ENCODE measurements at places on chromosomes 7 and 10.

- no peak for DNase-seq
Measured at GRCh38 chr10:34104829-34105572, 710.1 kb downstream of the PARD3 start.

- no peak for DNase-seq
Measured at GRCh38 chr10:72218325-72218724, 2.2 kb upstream of the ASCC1 start.

DNA sequence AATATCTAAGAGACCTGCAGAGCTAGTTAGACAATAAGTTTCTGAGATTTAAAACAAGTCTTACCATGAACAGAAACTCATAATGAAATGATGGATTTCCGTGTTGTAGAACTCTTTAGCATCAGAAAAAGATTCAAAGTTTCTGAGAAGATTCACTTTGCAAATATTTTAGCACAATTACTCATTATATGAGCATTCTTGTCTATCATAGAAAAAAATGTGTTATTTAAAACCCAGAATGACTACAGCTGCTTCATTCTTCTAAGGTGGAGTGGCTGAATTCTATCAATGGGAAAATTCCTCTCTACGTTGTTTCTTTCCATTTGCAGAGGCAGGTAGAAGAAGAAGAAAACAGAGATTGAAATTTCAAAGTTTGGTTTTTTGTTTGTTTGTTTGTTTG, 21.0 kb upstream of the RALA start:
- no peak for DNase-seq

- peak; percentile 30 for DNase-seq
Measured at GRCh38 chr10:15141136-15142054, 27.1 kb downstream of the NMT2 start.

DNA sequence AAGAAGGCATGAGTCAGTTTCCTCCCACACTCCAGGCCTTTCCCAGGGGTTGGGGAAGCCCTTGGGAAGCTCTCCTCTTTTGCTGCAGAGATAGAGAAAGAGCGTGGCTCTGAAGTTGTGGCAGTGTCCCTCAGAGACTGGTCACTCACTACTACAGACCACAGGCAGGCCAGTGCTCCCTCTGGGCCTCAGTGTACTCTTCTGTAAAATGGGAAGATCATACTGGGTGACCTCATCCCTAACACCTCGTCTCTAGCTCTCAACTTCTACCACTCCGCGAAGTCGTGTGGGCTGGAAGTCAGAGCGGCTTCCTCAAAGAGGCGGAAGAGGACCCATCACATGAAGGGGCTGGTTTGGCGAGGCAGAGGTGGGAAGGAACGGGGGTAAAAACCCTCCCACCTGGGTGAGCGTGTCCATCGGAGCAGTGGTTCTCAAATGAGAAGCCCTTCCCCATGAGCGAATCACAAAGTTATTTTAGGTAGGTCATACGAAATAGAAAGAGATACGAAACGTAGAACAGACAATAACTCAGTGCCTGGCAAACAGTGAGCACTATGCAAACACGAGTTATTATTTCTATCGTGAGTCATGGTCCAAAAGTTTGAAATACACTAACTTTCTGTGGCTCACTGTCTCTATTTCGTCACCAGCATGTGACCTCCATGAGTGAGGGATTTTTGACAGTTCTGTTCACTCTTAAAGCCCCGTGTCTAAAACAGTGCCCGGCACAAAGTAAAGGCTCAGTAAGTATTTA, 32.7 kb downstream of the PRKAG2 start:
- DNase-seq = no peak

DNA sequence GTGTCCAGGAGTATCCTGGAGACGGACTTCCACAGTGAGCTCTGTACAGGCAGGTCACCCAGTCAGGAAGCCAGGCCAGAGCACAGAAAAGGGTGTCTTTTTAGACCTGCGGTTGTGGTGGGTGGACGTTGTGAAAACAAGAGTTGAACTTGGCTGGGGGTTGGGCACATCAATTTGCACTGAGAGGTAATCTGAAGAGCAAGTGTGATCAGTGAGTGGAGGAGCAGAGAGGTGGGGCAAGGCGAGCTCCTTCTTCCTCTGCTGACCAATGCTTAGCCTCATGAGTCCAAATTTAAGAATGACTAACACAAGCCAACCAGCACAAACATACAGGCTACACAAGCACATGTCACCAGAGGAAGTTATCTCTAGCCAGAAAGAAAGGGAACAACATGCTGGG, 310.8 kb downstream of the TCERG1L start:
- DNase-seq = no peak

GRCh38 chr10:113476191-113476590, 76.7 kb upstream of the HABP2 start:
- DNase-seq = no peak

- no peak for DNase-seq
Measured at GRCh38 chr7:32958046-32959025, 1.1 kb downstream of the FKBP9 start.

GRCh38 chr10:119315128-119316001, 108.0 kb downstream of the GRK5 start:
- no peak for DNase-seq

- DNase-seq = no peak
Measured at GRCh38 chr7:42227541-42227935, 9.5 kb downstream of the GLI3 start.

- DNase-seq = peak; percentile 63
Measured at GRCh38 chr7:137343281-137343841, at the start of gene PTN. Gene PTN, minus strand, starts transcription at chr7:137343733. Its CDS starts 88,760 bp downstream, at chr7:137254973.

GRCh38 chr7:136717910-136718557, 150.4 kb upstream of the CHRM2 start:
- DNase-seq = no peak

GRCh38 chr7:144908943-144909556, 73.2 kb upstream of the TPK1 start:
- no peak for DNase-seq

- no peak for DNase-seq
Measured at GRCh38 chr7:142897691-142898090, 12.1 kb upstream of the TRPV6 start.

- DNase-seq = no peak
Measured at GRCh38 chr10:121698336-121698735, 100.1 kb upstream of the FGFR2 start.

DNA sequence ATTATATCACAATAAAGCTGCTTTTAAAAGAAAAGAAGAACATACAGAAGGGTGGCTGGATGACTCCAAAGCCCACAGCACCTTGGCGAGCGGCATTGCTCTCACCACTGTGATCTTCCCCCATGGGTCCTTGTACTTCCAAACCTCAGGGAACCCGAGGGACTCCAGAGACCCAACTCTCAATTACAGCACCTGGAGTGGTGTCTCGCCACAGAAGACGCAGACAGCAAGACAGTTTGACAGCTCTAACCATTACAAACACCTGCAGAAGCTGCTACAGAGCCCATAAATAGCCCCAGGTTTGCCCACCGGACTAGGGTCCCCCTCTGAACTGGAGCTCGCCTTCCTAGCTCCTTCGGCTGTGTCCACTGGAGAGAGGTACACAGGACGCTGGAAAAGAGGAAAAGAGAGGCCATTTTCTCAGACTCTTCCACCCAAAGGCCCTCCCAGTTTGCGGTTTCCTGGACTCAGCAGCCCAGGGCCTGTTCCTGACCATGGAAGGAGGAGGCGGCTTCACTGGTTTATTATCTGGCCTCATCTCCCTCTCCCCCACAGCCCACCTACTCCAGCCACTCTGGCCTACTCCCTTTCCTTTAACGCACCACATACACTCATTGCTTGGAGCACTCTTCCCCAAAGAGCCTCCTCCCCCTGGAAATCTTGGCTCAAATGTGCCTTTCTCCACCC, 1.9 kb downstream of the PIK3AP1 start:
- no peak for DNase-seq

DNA sequence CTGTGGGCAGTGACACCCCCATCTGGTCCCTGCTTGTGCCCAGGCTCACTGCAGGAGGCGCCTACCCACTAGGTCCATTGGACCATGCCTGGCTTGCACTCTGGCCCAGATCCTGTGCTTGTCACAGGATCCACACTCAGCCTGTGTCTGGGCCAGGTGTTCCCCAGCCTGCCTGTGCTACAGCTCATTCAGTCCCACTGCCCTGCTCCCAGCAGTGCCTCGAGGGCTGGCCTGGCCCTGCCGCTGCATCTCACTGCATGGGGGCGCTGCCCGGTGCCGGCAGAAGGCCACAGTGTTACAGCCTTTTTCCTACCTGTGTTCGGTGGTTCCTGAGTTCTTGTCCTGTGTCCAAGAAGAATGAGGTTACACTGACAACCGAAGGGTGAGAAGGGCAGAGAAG, 21.3 kb downstream of the SDHAF3 start:
- DNase-seq = no peak

DNA sequence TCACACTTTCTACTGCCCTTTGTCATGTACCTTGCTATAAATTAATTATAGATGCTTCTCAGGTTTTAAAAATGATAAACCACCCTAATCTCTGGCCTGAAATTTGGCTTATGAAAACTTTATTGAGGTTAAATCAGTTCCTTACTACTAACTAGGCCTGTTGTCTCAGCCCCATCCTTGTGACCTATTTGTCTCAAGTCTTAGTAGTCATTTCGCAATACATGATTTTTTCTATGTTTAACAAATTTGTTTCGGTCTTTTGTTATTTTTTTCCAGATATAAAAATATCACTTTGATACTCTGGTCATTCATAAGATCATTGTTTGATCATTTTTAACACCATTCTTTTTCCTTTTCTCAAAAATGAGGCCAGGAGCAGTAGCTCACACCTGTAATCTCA, 411.6 kb downstream of the GFRA1 start:
- no peak for DNase-seq

Measured in putamen (tissue), 1 donor.